ENCODE measurements at places on chromosomes 11 and 22. TPM values are rescaled to one million over a fixed set of nuclear protein-coding genes. Genes with fewer than 3 reads are reported as not detected.
A peak's percentile ranks its signal among the peaks of the same experiment; 100 is the strongest.

The SCGB2A2 gene
- 28.7 TPM for total RNA-seq

DNA sequence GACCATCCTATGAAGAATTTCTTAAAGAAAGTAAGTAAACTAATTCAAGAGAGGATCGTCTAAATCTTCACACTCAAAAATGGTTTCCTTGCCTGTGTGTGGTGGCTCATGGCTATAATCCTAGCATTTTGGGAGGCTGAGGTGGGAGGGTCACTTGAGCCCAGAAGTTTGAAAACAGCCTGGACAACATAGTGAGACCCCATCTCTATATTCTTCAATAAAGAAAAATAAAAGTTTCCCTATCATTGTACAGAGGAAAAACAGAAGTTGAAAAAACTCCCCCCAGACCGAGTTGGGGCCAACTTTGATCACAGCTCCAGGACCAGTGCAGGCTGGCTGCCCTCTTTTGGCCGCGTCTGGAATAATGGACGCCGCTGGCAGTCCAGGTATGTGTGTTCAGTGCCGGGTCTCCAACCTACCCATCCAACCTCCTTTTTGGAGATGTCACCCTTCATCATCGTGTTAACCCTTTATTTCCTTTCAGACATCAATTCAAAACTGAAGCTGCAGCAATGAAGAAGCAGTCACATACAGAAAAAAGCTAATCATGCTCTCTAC is 3.0 kb downstream of the RPS25 start:
- DNase-seq: no peak
- H3K4me1 ChIP-seq: peaks cover 14% of the 10 kb centered on the region
- H3K36me3 ChIP-seq: peaks cover 67% of the 10 kb centered on the region
- H3K4me3 ChIP-seq: no peak overlapping the region
- no peak overlapping the region for H3K27ac ChIP-seq

DNA sequence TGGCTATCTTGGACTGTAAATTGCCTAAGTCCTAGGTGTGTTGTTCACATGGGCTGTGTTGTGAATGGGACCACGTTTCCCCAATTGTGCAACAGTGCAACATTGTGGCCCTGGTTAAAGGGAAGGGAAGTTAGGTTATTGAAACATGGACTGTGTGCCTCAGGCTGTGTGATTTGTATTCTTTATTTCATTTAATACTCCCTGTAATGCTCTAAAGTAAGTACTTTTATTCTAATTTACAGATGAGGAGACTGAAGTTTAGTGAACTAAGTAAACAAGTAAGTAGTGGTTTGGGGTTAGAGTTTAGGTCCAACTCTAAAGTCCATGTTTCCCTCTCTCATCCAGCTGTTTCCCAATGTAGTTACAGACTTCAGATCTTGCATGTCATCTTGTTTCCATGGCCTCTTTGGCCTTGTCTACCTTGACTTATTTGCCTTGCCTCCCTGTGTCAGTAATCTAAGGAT is 77.7 kb downstream of the STIM1 start:
- H3K4me3 ChIP-seq: no peak overlapping the region
- DNase-seq: no peak
- H3K4me1 ChIP-seq: peaks cover 73% of the 10 kb centered on the region
- H3K27me3 ChIP-seq: no peaks in the 10 kb centered on the region

DNA sequence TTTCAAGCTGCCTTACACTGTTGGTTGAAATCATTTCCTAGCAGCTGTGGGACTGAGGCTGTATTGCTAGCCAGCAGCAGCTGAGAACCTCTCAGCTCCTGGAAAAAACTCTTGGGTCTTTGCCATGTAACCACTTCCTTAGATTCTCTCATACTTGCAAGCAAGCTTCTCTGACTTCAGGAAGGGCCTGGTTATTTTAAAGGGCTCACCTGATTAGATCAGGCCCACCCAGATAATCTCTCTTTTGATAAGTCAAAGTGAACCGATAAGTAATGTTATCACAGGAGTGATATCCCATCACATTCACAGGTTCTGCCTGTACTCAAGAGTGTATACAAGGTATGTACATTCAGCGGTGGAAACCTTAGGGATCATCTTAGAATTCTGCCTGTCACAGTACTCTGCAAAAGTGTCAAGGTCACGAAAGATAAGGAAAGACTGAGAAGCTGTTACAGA is 7.4 kb upstream of the CLPB start:
- no peak overlapping the region for H3K4me3 ChIP-seq
- H3K4me1 ChIP-seq: peaks cover 11% of the 10 kb centered on the region
- no peak overlapping the region for H3K27ac ChIP-seq
- DNase-seq: no peak
- no peaks in the 10 kb centered on the region for H3K27me3 ChIP-seq
- no peaks in the 10 kb centered on the region for H3K36me3 ChIP-seq

DNA sequence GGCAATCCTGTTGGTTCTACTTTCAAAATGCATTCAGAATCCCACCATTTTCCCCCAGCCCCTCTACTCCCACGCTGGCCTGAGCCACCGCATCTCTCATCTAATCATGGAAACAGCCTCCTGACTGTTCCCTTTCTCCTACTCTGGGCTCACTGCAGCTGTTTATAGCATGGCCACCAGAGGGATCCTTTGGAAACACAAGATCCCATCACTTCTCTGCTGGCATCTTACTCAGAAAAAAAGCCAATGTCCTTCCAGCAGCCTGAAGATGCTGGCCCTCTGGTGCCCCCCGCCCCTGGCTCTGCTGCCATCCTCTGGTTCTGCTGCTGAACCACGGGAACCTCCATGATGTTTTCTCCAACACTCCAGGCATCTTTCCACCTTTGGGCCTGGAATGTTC is 11.1 kb downstream of the MS4A8 start:
- no peak for DNase-seq
- no peak overlapping the region for H3K4me3 ChIP-seq
- H3K36me3 ChIP-seq: no peaks in the 10 kb centered on the region
- no peak overlapping the region for H3K27ac ChIP-seq

GRCh38 chr22:26168330-26168851 is 871 bp upstream of the SEZ6L start:
- DNase-seq: no peak
- H3K4me1 ChIP-seq: peaks cover 17% of the 10 kb centered on the region
- no peaks in the 10 kb centered on the region for H3K36me3 ChIP-seq
- H3K4me3 ChIP-seq: no peak overlapping the region
- H3K27ac ChIP-seq: no peak overlapping the region

DNA sequence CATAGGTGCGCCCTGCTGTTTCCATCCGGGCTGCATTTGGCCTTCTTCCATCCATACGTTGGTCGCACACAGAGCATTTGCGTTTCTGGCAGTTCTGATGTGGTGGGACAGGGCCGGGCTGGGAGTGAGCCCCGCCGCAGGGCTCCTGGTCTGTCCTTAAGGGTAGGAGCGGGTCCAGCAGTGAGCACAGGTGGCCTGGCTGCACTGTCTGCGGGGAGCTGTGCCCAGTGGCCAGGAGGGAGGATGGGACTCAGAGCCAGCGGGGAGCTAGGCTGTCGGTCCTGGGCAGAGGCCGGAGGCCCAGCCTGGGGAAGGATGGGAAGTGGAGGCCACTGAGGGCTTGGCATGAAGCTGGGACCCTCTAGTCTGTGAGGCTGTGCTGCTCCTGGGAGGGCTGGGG is 385.1 kb downstream of the TBC1D22A start:
- H3K4me3 ChIP-seq: no peak overlapping the region
- no peak overlapping the region for H3K27ac ChIP-seq
- H3K4me1 ChIP-seq: peaks cover 21% of the 10 kb centered on the region
- H3K27me3 ChIP-seq: no peaks in the 10 kb centered on the region
- no peak for DNase-seq
- no peaks in the 10 kb centered on the region for H3K36me3 ChIP-seq

The PGR gene
- 0.18 TPM for total RNA-seq

DNA sequence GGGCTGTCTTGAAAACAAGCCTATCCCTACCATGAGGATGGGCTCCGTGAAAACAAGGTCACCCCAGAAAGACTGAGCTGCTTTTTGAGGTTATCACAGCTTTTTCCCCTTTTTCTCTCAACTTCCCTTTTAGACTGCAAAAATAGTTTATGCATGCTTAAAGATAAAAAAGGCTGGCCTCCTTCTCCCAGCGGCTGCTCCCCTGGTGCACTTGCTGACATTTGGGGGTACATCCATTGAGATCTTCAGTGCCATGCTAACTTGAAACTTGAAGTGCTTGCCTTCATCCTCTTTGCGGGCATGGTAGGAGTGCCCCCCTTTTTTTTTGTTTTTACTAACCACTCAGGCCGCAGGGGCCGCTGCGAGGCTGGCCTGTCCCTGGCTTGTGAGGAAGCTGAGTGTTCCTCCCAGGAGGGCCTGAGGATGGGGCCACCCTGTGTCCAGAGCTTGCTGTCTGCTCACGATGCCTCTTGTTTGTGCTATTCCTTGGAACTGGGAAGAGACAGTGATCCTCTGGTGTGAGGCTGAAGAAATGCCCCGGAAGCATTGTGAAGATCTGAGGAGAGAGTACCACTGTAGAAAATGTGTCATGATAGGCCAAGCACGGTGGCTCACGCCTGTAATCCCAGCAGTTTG is 2.2 kb downstream of the TANGO2 start:
- no peak for DNase-seq
- peaks cover 14% of the 10 kb centered on the region for H3K4me1 ChIP-seq
- H3K36me3 ChIP-seq: no peaks in the 10 kb centered on the region
- peaks cover 6% of the 10 kb centered on the region for H3K27me3 ChIP-seq
- H3K27ac ChIP-seq: no peak overlapping the region

The UPK2 gene
- 0.57 TPM for total RNA-seq

DNA sequence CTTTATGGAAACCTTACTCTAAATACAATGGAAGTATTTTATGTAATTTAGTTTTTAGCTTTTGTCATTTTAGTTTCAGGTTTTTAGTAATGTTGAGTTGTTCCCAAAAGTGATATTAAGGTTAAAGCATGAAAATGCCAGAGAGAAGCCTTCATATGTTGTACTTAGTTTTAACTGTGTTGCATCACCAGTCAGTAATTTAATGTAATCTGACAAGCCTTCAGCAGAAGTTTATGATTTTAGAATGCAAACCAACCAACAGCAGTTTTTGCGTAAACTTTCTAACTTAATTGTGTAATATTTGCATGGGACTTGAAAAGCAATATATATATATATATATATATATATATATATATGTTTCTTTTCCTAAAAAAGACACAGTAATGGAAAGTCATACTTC is 110.6 kb downstream of the MSANTD4 start:
- H3K27me3 ChIP-seq: no peaks in the 10 kb centered on the region
- no peak overlapping the region for H3K4me3 ChIP-seq
- no peak for DNase-seq
- no peak overlapping the region for H3K27ac ChIP-seq
- no peaks in the 10 kb centered on the region for H3K36me3 ChIP-seq

GRCh38 chr11:35418282-35419183 is 825 bp downstream of the SLC1A2 start:
- peak overlapping the region; percentile 38 for H3K4me3 ChIP-seq
- H3K27me3 ChIP-seq: no peaks in the 10 kb centered on the region
- peaks cover 26% of the 10 kb centered on the region for H3K4me1 ChIP-seq
- H3K27ac ChIP-seq: no peak overlapping the region
- no peaks in the 10 kb centered on the region for H3K36me3 ChIP-seq
- DNase-seq: no peak

GRCh38 chr11:20522536-20522935 is 76.9 kb upstream of the SLC6A5 start:
- H3K27ac ChIP-seq: no peak overlapping the region
- H3K27me3 ChIP-seq: no peaks in the 10 kb centered on the region
- H3K36me3 ChIP-seq: no peaks in the 10 kb centered on the region
- H3K4me1 ChIP-seq: no peaks in the 10 kb centered on the region

The MRGPRG gene
- not detected for total RNA-seq

The OR52N4 gene
- not detected for total RNA-seq

The SLC22A25 gene
- 0.29 TPM for total RNA-seq

GRCh38 chr22:35593891-35594470 is 23.1 kb downstream of the MB start:
- H3K4me1 ChIP-seq: peaks cover 21% of the 10 kb centered on the region
- H3K27ac ChIP-seq: no peak overlapping the region
- no peak for DNase-seq
- peaks cover 6% of the 10 kb centered on the region for H3K27me3 ChIP-seq
- no peak overlapping the region for H3K4me3 ChIP-seq
- H3K36me3 ChIP-seq: no peaks in the 10 kb centered on the region

GRCh38 chr11:76823481-76824028 is 37.2 kb upstream of the ACER3 start:
- no peak overlapping the region for H3K4me3 ChIP-seq
- H3K27me3 ChIP-seq: no peaks in the 10 kb centered on the region
- H3K27ac ChIP-seq: peak overlapping the region; percentile 60
- H3K4me1 ChIP-seq: peaks cover 14% of the 10 kb centered on the region

- no peaks in the 10 kb centered on the region for H3K27me3 ChIP-seq
- no peak for DNase-seq
- peak overlapping the region; percentile 63 for H3K27ac ChIP-seq
- H3K36me3 ChIP-seq: peaks cover 12% of the 10 kb centered on the region
Observed at GRCh38 chr11:64870893-64871466, 7.4 kb downstream of the EHD1 start.

GRCh38 chr22:25892678-25893077 is 150.7 kb downstream of the MYO18B start:
- no peak overlapping the region for H3K4me3 ChIP-seq
- no peak for DNase-seq
- H3K27me3 ChIP-seq: peaks cover 27% of the 10 kb centered on the region
- H3K4me1 ChIP-seq: no peaks in the 10 kb centered on the region

GRCh38 chr11:133078591-133079404 is 453.5 kb downstream of the OPCML start:
- no peak overlapping the region for H3K27ac ChIP-seq
- no peak for DNase-seq
- no peaks in the 10 kb centered on the region for H3K36me3 ChIP-seq
- no peak overlapping the region for H3K4me3 ChIP-seq
- H3K4me1 ChIP-seq: peaks cover 5% of the 10 kb centered on the region
- peaks cover 4% of the 10 kb centered on the region for H3K27me3 ChIP-seq

The TRPM5 gene
- not detected for total RNA-seq

- no peak for DNase-seq
- H3K4me1 ChIP-seq: peaks cover 4% of the 10 kb centered on the region
- H3K27me3 ChIP-seq: peaks cover 15% of the 10 kb centered on the region
- H3K4me3 ChIP-seq: no peak overlapping the region
Observed at GRCh38 chr11:1447845-1448825, 38.4 kb downstream of the MOB2 start.
